ENCODE measurements at places on chromosomes 7 and 10.

DNA sequence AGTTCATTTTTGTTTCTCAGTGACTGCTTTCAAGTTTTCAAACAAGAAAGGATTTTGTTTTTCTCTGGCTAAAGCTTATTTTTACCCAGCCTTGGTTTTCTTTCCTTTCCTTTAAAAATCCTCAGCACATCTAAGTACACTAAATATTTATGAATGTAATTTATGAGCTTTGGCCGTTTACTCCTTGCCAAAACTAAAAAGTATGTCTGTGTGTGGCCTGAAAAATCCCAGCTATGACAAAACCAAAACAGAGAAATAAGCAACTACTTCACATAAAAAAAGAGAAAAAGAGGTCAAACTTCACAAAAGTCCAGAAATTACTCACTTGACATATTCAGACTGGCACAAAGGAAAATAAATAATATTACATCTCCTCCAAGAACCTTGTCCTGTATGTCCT, 365.1 kb upstream of the NFE2L3 start:
- DNase-seq = no peak

GRCh38 chr7:131241386-131241785, 86.3 kb upstream of the MKLN1 start:
- no peak for DNase-seq

- DNase-seq = no peak
Measured at GRCh38 chr10:114071178-114071577, 27.5 kb downstream of the ADRB1 start.

DNA sequence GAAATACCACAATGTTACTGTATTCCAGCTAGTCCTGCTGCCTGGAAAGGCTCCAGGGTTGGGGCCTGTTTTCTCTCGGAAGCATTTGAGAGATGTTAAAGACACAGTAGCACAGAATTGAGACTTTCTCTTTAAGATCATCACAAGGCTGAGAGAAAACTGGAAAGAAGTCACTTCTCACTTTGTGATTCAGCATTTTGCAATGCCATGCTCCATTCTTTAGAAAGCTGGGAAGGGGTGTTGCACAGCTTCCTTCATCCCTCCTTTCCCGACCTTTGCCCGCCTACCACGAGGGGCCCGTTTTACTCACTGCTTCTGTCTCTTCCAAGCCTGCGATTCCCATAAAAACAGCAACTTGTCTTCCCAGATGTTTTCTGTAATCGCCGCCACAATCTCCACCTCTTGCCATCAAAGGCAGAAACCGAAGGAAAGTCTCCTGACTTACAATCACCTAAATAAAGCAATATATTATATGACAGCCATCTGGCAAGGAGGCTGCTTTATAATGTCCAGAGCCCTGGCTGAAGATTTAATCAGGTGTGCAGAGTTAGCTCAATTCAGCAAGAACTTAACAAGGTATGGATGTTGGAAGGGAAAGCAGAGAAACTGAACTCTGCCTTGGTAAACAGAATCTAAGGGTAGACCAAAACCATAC, 18.9 kb downstream of the NOD1 start:
- DNase-seq = no peak

GRCh38 chr7:6359021-6359420, 86.6 kb upstream of the CYTH3 start:
- DNase-seq = no peak
